ENCODE measurements at places on chromosomes 7 and 10. TPM values are rescaled to one million over a fixed set of nuclear protein-coding genes. Genes with fewer than 3 reads are reported as not detected.

KIFBP gene
- 46.3 TPM for total RNA-seq

OR13A1 gene
- not detected for total RNA-seq

SFXN2 gene
- 3.4 TPM for total RNA-seq

TAS2R39 gene
- total RNA-seq, result not detected

IDI2 gene
- total RNA-seq, result not detected

EPHB6 gene
- total RNA-seq, result 0.20 TPM

NPY4R2 gene
- 11.5 TPM for total RNA-seq

SUGCT gene
- 1.5 TPM for total RNA-seq

DNAJC12 gene
- total RNA-seq, result 49.6 TPM

TYW1B gene
- 3.0 TPM for total RNA-seq

ADAM12 gene
- total RNA-seq, result 4.9 TPM

OR2A14 gene
- not detected for total RNA-seq

EBF3 gene
- total RNA-seq, result 0.20 TPM

MCM10 gene
- 23.8 TPM for total RNA-seq

SFTPD gene
- total RNA-seq, result 0.14 TPM

RTKN2 gene
- 0.96 TPM for total RNA-seq

GPR146 gene
- total RNA-seq, result 1.6 TPM

DUSP5 gene
- 126 TPM for total RNA-seq

PRKCQ gene
- 4.5 TPM for total RNA-seq

ASB4 gene
- 0.19 TPM for total RNA-seq

H2BK1 gene
- not detected for total RNA-seq

C10orf105 gene
- not detected for total RNA-seq

TFR2 gene
- total RNA-seq, result 2.2 TPM

SPDYE5 gene
- not detected for total RNA-seq

KIAA1549 gene
- total RNA-seq, result 4.0 TPM

ELAPOR2 gene
- 0.14 TPM for total RNA-seq

DTX2 gene
- total RNA-seq, result 32.7 TPM

CASTOR2 gene
- 6.3 TPM for total RNA-seq

STK32C gene
- 41.8 TPM for total RNA-seq

RNF32 gene
- total RNA-seq, result 0.70 TPM

CHRM2 gene
- not detected for total RNA-seq

ZNF727 gene
- total RNA-seq, result not detected

IMMP2L gene
- total RNA-seq, result 22.4 TPM

NAT16 gene
- 0.12 TPM for total RNA-seq

HOXA3 gene
- 6.2 TPM for total RNA-seq

ZPBP gene
- total RNA-seq, result not detected

CALCR gene
- total RNA-seq, result 0.05 TPM

GRM3 gene
- total RNA-seq, result not detected

CNPY1 gene
- total RNA-seq, result not detected

CUZD1 gene
- total RNA-seq, result 1.0 TPM

ZNF853 gene
- 2.3 TPM for total RNA-seq

IL6 gene
- total RNA-seq, result 0.66 TPM

PNLIPRP1 gene
- total RNA-seq, result not detected

WNT16 gene
- total RNA-seq, result 1.6 TPM

FEZF1 gene
- not detected for total RNA-seq
